ENCODE measurements at places on chromosomes 5 and 9.

GRCh38 chr5:160938532-160938931 lies 86.5 kb upstream of the ATP10B start:
- DNase-seq = no peak

GRCh38 chr5:148860599-148860998 lies 34.2 kb downstream of the ADRB2 start:
- DNase-seq = no peak

DNA sequence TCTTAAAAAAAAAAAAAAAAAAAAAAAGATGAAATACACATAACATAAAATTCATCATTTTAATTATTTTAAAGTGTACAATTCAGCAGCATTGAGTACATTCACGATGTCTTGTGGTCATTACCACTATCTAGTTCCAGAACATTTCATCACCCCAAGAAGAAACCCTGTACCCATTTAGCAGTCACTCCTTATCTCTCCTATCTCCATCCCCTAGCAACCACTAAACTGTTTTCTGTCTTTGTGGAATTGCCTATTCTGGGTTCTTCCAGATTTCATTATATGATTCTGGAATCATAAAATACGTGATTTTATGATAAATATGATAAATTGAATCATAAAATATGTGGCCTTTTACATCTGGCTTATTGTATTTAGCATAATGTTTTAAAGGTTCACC lies 8.9 kb upstream of the HMCN2 start:
- no peak for DNase-seq

- DNase-seq = no peak
These were observed 118.8 kb downstream of the CDC42SE2 start for GRCh38 chr5:131382407-131383395.

- no peak for DNase-seq
These were observed 70.6 kb downstream of the ACTBL2 start for GRCh38 chr5:57411982-57412381.
